Spleen (tissue), 13 donors: ENCODE measurements at places on chromosomes 2 and 18. TPM values are rescaled to one million over a fixed set of nuclear protein-coding genes. Genes with fewer than 3 reads are reported as not detected.

RAPGEF4 gene
- total RNA-seq: 11.0 TPM

AGXT gene
- total RNA-seq: 0.70 TPM

SERPINB5 gene
- total RNA-seq: not detected

ZNF519 gene
- total RNA-seq: 8.9 TPM

DNA sequence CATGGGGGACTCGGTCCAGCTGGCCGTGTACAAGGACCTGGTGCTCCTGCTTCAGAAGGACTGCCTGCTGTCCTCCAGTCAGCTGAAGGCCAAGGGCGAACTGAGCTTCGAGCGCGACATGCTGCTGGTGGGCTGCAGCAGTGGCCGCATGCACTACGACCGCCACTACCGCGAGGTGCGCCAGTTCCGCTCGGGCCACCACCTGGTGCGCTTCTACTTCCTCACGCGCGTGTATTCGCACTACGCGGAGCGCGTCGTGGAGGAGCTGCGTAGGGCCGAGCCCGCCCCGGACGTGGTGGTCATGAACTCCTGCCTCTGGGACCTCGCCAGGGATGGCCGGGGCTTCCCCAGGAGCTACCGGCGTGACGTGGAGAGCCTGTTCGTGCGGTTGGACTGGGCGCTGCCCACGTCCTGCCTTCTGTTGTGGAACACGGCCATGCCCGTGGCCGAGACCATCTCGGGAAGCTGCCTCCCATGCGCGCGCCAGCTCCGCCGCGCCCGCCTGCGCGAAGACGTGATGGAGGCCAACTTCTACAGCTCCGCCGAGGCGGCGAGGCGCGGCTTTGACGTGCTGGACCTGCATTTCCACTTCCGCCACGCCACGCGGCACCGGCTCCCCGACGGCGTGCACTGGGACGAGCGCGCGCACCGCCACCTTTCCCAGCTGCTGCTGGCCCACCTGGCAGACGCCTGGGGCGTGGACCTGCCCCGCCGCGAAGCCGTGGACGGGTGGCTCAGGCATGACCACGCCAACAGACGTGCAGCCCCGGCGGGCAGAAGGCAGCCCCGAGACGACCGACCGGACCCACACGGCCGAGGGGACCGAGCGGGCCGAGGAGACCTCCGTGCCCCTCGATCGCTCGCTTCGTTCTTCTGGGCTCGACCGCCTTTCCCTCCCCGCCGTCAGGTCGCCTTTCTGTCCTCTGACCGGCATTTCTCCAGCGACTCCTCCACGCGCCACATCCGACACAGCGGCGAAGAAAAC, 293.9 kb upstream of the ERBB4 start:
- DNase-seq: peak; percentile 75

- DNase-seq: peak; percentile 78
Observed at GRCh38 chr2:11154016-11154922, 998 bp upstream of the SLC66A3 start.

DNA sequence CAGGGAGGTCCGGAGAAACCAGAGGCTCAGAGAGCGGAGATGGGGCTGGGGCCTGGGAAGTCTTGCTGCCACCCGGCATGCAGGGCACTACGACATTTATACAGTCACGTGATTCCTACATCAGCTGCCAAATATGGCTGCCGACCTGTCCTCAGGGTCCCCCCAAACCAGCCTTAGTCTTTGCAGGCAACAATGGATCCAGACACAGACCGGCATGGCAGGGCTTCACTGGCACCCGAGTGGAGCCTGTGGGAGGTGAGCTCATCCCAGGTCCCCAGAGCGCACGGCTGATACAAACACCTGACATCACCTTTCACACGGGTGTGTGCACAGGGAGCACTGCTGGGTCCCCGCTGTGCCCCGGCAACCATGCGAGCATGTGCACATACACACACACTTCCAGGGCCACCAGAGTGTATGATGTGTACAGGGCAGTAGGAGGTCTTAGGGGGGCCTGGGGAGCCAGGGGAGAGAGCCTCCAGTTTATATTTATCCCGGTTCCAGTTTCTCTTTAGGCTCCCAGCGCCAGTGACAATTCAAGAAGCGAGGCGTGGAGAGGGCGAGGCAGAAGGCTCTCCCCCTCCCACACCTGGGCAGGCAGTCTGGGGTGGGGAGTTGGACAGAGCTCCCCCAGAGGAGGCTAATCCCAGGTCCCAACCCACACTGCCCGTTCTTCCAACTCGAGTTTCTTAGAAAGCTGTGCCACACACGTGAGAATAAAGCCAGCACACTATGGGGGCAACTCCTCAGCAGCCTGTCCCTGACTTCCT, 2.7 kb downstream of the SEMA4C start:
- peak; percentile 69 for DNase-seq
